ENCODE measurements at places on chromosomes 4 and X.

DNA sequence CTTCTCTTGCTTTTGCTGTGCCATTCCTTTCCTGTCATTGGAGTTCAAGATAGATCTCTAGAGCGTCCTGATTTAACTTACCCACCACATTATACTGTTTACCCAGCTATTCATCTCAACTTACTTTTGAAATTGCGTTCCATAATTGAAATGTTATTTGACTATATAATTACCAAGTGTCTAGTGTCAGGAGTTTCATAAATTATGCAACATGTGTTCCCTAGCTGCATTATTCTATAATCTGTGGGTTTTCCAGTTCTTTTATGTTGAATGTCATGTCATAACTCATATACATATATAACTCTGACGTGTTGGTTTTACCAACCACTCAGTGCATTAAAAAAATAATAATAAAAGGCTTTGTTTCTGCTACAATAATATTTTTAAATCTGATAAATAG lies 285.9 kb upstream of the ARSJ start:
- H3K4me1 ChIP-seq: no peaks in the 10 kb centered on the region
- H3K36me3 ChIP-seq: no peaks in the 10 kb centered on the region
- DNase-seq: no peak
- H3K27ac ChIP-seq: no peak overlapping the region
- H3K4me3 ChIP-seq: no peak overlapping the region

- no peaks in the 10 kb centered on the region for H3K36me3 ChIP-seq
- no peaks in the 10 kb centered on the region for H3K27me3 ChIP-seq
- no peak overlapping the region for H3K4me3 ChIP-seq
- no peaks in the 10 kb centered on the region for H3K4me1 ChIP-seq
- no peak overlapping the region for H3K27ac ChIP-seq
- DNase-seq: no peak
These were observed 176.4 kb upstream of the GYPA start for GRCh38 chr4:144316869-144317268.

- no peaks in the 10 kb centered on the region for H3K36me3 ChIP-seq
- H3K27ac ChIP-seq: no peak overlapping the region
- no peak for DNase-seq
These were observed 117.2 kb downstream of the MAPK10 start for GRCh38 chr4:86242677-86243076.

DNA sequence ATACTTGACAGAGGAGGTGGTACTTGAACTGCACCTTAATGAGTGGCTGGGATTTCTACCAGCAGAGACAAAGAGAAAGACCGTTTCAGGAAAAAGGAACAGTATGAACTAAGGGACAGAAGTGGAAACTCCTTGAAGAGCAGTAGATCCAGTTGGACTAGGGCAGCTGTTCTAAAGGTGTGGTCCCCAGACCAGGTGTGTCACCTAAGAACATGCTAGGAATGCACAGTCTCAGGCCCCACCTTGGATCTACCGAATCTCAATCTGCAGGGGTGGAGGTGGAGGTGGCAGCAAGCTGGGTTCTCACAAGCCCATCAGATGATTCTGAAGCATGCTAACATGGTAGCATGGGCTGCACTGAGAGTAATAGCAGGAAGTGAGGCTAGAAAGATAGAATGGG lies 22.3 kb downstream of the DAPP1 start:
- H3K36me3 ChIP-seq: peaks cover 34% of the 10 kb centered on the region
- H3K4me3 ChIP-seq: no peak overlapping the region
- H3K27me3 ChIP-seq: no peaks in the 10 kb centered on the region

- peaks cover 2% of the 10 kb centered on the region for H3K36me3 ChIP-seq
- H3K27me3 ChIP-seq: peaks cover 3% of the 10 kb centered on the region
- DNase-seq: no peak
- H3K27ac ChIP-seq: no peak overlapping the region
These were observed 67.2 kb downstream of the PALLD start for GRCh38 chr4:168564023-168564422.

GRCh38 chr4:101252721-101253120 lies 94.6 kb downstream of the PPP3CA start:
- H3K27ac ChIP-seq: no peak overlapping the region
- H3K36me3 ChIP-seq: no peaks in the 10 kb centered on the region
- H3K4me1 ChIP-seq: peaks cover 21% of the 10 kb centered on the region
- H3K27me3 ChIP-seq: no peaks in the 10 kb centered on the region
- DNase-seq: no peak

GRCh38 chrX:68794461-68794860 lies 34.4 kb upstream of the EFNB1 start:
- no peaks in the 10 kb centered on the region for H3K36me3 ChIP-seq
- peaks cover 5% of the 10 kb centered on the region for H3K27me3 ChIP-seq
- no peak overlapping the region for H3K27ac ChIP-seq
- no peak overlapping the region for H3K4me3 ChIP-seq

GRCh38 chr4:183816882-183817509 lies 88.1 kb upstream of the STOX2 start:
- peaks cover 21% of the 10 kb centered on the region for H3K27me3 ChIP-seq
- no peak overlapping the region for H3K4me3 ChIP-seq
- no peaks in the 10 kb centered on the region for H3K4me1 ChIP-seq
- H3K27ac ChIP-seq: no peak overlapping the region
- no peaks in the 10 kb centered on the region for H3K36me3 ChIP-seq
- DNase-seq: no peak

GRCh38 chr4:82124932-82125786 lies 248.6 kb downstream of the HNRNPD start:
- peaks cover 3% of the 10 kb centered on the region for H3K36me3 ChIP-seq
- H3K27me3 ChIP-seq: no peaks in the 10 kb centered on the region
- H3K4me3 ChIP-seq: no peak overlapping the region
- no peak overlapping the region for H3K27ac ChIP-seq
- peaks cover 5% of the 10 kb centered on the region for H3K4me1 ChIP-seq

DNA sequence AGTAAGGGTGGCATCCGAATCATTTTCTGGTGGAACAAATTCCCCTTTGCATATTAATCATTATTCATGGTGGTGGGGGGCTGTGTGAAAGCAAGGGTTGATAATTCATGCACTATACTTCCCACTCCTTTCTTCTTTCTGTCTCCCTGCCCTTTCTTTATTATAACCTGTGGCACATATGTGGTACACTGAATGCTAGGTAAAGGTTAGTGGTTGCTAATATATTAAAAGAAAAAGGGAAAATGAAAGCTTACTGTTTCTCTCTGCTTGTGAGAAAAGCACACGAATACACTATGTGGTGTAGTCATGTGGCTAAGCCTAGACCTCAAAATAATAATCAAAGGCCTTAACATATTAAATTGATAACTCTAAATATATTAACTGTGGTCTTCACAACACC lies 178.4 kb upstream of the RPS6KA3 start:
- no peak for DNase-seq
- peak overlapping the region; percentile 1 for H3K4me3 ChIP-seq
- peaks cover 2% of the 10 kb centered on the region for H3K36me3 ChIP-seq
- peak overlapping the region; percentile 66 for H3K27ac ChIP-seq
- peaks cover 50% of the 10 kb centered on the region for H3K4me1 ChIP-seq
- no peaks in the 10 kb centered on the region for H3K27me3 ChIP-seq

DNA sequence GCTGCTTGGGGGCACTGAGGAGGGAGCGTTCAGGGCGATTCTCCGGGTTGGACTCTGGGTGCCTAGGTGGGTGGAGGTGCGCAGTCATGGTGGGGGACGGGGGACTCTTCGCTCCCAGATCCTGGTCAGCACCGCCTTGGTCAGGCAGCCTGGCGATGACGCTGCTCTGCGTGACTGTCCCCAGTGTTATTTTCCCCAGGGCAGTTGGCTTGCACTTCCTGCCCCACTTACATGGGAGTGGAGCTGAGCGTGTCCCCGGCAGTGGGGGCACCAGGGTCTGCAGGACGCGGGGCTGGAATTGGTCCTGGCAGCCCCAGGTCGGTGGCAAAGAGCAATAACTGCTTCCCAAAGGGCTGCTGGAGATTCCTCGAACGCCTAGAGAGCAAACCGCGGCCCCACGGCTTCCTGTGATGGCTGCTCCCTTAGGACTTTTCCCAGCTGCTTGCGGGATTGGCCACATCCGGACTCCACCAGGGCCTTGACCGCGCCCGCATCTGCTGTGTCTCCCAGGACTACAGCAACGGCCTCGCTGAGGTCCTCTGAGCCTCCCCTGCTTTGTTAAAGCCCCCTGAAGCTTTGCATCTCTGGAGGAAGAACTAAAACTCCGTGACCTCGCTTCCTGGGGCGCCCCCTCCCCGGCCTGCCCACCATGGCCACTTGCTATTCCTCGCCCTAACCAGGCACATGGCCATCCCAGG lies 35.3 kb upstream of the GPR78 start:
- no peak overlapping the region for H3K27ac ChIP-seq
- H3K36me3 ChIP-seq: no peaks in the 10 kb centered on the region
- H3K4me3 ChIP-seq: no peak overlapping the region
- no peaks in the 10 kb centered on the region for H3K27me3 ChIP-seq
- no peaks in the 10 kb centered on the region for H3K4me1 ChIP-seq
- no peak for DNase-seq

- peaks cover 4% of the 10 kb centered on the region for H3K27me3 ChIP-seq
- DNase-seq: peak; percentile 2
- H3K4me1 ChIP-seq: peaks cover 4% of the 10 kb centered on the region
- H3K4me3 ChIP-seq: no peak overlapping the region
- H3K27ac ChIP-seq: no peak overlapping the region
These were observed 6.3 kb upstream of the TRPC5OS start for GRCh38 chrX:111869639-111870034.

DNA sequence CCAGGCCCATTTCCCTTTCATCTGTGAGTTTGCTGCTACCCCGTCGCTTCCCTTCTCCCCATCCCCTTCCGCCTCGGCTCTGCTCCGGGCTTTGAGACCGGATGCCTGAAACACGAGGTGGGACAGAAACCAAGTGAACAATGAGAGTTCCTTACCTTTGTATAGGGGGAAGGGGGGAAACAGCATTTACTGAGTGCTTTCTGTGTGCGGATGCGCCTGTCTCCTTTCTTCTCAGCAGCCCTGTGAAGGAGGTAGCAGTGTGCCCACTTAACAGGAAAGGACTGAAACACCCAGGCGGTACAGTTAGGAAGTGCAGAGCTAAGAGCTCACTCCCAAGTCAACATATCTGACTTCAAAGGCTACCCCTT lies 43.2 kb upstream of the TMSB15B start:
- H3K4me1 ChIP-seq: peaks cover 16% of the 10 kb centered on the region
- peak overlapping the region; percentile 94 for H3K4me3 ChIP-seq
- H3K27ac ChIP-seq: peak overlapping the region; percentile 96
- H3K36me3 ChIP-seq: peaks cover 16% of the 10 kb centered on the region
- DNase-seq: no peak
- H3K27me3 ChIP-seq: no peaks in the 10 kb centered on the region

GRCh38 chrX:148441387-148441786 lies 59.0 kb upstream of the AFF2 start:
- no peaks in the 10 kb centered on the region for H3K36me3 ChIP-seq
- H3K4me1 ChIP-seq: peaks cover 1% of the 10 kb centered on the region
- H3K27ac ChIP-seq: no peak overlapping the region
- H3K27me3 ChIP-seq: no peaks in the 10 kb centered on the region
- H3K4me3 ChIP-seq: no peak overlapping the region
- no peak for DNase-seq

DNA sequence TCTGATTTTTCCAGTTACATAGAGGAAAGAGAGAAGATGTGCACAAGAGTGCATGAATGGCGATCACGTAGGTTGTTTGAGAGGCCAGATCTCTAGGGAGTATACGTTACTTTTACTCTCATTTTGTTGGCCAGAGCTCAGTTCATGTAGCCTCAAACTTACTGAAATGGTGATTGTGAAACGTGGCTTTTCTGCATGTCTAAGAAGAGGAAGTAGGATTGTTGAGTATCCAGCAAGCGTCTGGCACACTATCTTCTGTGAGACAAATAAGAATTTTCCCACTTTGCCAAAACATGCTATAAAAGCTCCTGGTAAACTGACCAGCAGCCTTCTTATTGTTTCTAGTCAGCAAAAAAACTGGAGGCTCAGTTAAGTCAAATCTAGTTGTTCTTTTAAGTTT lies 264.5 kb upstream of the EMCN start:
- no peaks in the 10 kb centered on the region for H3K36me3 ChIP-seq
- no peak for DNase-seq
- no peak overlapping the region for H3K27ac ChIP-seq
- no peak overlapping the region for H3K4me3 ChIP-seq
- H3K4me1 ChIP-seq: no peaks in the 10 kb centered on the region

DNA sequence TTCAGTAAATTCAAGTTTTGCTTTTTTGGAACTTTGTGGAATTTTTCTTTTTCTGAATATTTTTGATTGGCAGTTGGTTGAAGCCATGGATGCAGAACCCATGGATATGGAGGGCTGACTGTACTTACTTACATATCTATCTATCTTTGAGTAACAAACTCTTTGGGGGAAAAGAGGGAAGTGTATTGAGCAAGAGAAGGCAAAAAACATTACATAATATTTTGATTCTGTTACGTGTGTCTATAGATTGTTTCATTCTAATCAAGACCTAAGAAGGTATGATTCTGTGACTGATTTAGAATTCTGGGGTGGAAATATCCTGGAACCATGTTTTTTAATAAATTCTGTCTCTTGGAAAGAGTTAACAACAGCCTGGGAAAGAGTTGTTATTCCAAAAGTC lies 31.5 kb downstream of the GRSF1 start:
- H3K4me3 ChIP-seq: no peak overlapping the region
- no peak for DNase-seq
- no peaks in the 10 kb centered on the region for H3K4me1 ChIP-seq
- no peaks in the 10 kb centered on the region for H3K27me3 ChIP-seq

DNA sequence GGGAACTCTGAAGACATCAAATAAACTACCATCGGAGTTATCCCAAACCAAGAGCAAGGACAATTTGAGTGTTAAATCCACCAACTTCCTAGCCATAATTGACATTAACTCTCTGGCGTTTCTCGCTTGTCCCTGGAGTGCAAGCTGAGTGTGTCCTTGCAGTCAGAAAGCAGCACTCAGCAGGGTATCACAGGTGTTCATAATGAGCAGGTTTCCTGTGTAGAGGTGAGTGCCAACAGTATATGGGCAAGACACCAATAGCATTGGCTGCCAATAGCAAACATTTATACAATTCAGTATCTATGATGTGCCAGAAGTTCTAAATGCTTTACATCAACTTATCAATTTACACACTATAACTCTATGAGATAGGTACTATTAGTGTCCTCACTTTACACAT lies 11.2 kb downstream of the BLTP1 start:
- no peak overlapping the region for H3K27ac ChIP-seq
- peaks cover 31% of the 10 kb centered on the region for H3K4me1 ChIP-seq
- H3K36me3 ChIP-seq: peaks cover 8% of the 10 kb centered on the region
- H3K27me3 ChIP-seq: no peaks in the 10 kb centered on the region
- no peak for DNase-seq

DNA sequence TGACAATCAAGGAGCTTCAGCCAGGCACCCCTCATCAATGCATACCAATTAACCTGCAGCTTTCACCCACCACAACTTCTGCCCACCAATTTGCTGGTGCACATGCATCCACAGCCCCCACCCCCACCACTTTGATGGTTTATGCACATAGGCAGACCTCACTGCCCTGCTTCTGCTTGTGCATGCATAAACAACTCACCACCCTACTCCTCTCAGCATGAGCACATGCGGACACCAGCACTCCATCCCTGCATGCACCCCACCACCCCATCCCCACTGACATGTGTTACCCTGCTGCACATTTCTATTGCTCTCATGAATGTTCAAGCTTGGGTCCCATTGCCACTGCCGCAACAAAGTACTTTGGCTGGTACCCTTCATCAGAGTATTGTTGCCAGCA lies 94.5 kb upstream of the GALNTL6 start:
- H3K27ac ChIP-seq: no peak overlapping the region
- no peaks in the 10 kb centered on the region for H3K4me1 ChIP-seq
- H3K4me3 ChIP-seq: no peak overlapping the region
- DNase-seq: no peak

Data from activated naive CD8-positive, alpha-beta T cell treated with anti-CD3 and anti-CD28 coated beads for 36 hours (primary cell).